ENCODE measurements at places on chromosomes 5 and 9.
A peak's percentile ranks its signal among the peaks of the same experiment; 100 is the strongest.

DNA sequence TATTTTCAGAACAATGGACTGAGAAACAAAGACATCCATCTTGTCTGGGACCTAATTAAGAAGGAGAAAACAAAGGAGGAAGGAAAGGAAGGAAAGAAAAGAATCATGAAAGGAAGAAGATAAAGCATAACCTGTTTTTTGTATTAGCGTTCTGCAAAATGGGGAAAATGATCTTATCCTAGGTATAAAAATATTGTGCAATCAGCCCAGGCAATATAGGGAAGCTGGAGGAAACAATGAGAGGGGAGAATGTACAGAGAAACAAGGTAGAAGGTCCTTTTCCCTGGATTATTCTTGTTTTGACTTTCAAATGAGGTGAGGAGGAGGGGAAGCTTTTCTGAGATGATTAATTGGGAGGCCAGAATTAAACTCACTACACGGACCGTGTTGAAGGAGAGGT is 177.9 kb downstream of the COX7C start:
- DNase-seq = no peak

- no peak for DNase-seq
Measured at GRCh38 chr5:124713595-124713994, 32.8 kb downstream of the ZNF608 start.

- no peak for DNase-seq
Measured at GRCh38 chr5:97383996-97384395, 200.9 kb upstream of the RIOK2 start.

- DNase-seq = peak; percentile 5
Measured at GRCh38 chr5:8908055-8908683, 637.7 kb downstream of the SEMA5A start.

DNA sequence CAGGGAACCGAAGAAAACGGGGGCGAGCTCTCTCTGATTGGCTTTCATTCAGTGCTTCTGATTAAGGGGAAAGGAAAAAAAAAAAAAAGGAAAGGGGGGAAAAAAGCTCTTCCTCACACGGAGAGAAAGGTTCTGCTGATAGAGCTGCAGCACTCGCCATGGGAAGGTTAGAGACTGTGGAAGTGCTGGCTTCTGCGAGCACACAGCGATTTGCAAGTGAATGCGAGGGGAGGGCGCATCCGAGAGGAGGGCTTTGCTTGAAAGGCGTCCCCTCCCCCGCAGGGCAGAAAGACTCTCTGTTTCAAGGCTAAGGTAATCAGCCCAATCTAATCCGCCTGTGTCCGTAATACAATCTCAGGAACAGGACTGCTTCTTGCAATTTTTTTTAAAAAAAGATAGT is at the start of gene CDH10:
Gene CDH10 (minus strand): TSS at position 218 of the 400 bp plus-strand sequence. CDS start 51,488 bp downstream, outside the sequence.
- DNase-seq = no peak

DNA sequence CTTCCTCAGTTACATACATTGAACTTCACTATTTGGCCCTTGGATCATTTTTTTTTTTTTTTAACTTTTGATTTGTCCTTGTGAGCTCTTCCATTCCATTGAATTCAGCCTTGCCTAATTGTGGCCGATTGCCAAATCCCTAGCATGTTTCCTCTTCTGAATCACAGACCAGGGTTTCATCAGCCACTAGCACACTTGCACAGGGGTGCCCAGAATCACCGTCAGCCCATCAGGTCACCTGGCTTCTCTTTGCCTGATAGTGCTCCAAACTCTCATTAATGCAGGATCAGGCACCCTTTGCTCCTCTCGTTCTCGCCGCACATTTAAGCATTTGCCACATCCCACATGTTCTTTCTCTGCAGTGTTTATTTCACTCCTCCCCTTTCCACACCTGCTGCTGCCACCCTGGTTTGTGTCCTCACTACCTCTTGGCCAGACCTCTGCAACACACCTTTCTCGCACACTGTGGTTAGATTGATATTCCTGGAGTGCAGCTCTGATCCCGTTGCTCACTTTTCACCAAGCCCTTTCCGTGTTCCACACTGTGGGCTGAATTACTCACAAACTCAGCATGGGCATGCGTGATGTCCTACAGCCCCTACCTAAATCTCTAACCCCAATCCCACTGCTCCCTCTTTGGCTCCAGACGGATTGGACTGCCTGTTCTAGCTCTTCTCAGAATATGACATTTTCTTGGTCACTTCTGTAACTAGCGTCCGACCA is 9.8 kb downstream of the PIK3R1 start:
- DNase-seq = no peak

- no peak for DNase-seq
Measured at GRCh38 chr9:6923086-6923485, 165.3 kb downstream of the KDM4C start.

GRCh38 chr9:130873966-130874365 is 22.6 kb downstream of the QRFP start:
- DNase-seq = no peak

DNA sequence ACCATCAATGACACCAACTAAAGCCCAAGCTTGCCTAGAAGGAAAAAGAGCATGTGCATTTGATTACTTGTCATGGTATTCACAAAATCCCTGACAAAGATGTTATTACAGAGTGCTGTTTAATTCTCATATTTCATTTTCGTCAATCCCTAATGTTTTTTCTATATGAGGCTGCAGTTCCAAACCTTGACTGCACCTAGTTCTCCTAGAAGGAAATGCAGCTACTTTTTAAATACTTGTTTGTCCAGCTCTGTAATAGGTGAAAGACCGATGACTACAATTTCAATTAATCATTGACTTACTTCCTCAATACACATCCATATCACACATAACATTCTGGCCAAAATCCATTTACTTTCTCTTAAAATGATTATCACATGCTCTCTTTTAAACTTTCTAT is 28.1 kb downstream of the CEMIP2 start:
- no peak for DNase-seq

DNA sequence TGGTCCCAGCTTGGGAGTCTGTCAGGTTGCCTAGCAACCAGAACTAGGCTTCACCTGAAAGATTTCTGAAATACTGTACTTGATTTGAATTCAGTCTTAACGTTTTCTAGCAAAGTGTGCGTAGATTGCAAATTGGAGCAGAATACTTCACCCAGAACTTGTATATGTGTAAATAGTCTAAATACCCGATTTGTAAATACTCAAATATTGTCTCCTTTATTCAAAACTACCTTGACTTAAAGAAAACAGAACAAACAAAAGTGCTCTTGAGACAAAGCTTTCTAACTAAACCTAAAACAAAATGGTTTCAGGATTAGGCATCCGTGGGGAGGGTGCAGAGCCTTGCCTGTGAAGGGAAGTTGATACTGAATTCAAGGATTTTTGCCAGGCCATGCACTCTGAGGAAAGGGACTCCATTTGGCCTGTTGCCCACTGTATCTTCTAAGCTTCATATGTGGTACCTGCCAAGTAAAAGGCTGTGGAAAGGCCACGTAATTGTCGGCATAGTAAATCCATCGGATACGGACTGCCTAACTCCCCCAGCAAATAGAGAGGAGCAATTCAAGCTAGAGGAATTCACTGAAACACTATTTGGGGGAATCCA is 744 bp upstream of the HMGCS1 start:
- DNase-seq = no peak

- DNase-seq = no peak
Measured at GRCh38 chr5:73823508-73823925, 197.5 kb downstream of the ARHGEF28 start.

- no peak for DNase-seq
Measured at GRCh38 chr5:97096191-97096590, 46.2 kb downstream of the LIX1 start.

DNA sequence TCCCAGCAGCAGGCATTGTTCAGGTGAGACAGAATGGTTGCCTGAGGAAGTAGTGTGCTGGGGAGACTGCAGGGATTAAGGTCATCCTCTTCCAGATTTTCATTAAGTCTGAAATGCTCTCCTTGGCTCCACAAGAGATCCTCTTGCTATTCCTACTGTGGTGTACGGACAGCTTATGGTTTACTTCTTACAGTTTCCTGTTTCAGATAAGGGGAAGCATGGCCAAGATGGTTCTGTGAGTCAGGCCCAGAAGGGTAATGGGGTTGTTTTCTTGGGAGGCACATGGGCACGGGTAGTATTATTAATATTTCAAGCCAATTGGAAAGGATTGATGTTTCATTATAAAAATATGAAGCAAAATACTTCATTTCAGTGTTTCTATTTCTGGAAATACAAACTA is 42.9 kb downstream of the GLRX start:
- DNase-seq = no peak

GRCh38 chr5:126976520-126977172 is 53.7 kb downstream of the MARCHF3 start:
- no peak for DNase-seq

DNA sequence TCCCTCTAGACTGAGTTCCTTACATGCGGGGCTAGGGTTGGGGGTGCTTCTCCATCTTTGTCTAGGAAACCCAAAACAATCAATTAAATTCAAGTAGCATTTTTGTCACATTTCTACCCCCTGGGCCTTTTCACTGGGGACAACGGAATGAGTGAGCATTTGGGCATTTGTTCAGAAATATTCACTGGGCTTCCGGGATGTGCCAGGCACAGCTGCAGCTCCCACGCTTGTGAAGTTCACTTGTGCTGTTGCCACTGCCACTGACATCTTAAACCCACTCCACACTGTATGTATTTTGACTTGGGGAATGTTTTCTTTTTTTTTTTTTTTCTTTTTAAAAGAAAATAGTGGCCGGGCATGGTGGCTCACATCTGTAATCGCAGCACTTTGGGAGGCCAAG is 31.6 kb downstream of the DUSP1 start:
- DNase-seq = no peak

GRCh38 chr5:5700549-5700948 is 278.1 kb downstream of the ICE1 start:
- no peak for DNase-seq

DNA sequence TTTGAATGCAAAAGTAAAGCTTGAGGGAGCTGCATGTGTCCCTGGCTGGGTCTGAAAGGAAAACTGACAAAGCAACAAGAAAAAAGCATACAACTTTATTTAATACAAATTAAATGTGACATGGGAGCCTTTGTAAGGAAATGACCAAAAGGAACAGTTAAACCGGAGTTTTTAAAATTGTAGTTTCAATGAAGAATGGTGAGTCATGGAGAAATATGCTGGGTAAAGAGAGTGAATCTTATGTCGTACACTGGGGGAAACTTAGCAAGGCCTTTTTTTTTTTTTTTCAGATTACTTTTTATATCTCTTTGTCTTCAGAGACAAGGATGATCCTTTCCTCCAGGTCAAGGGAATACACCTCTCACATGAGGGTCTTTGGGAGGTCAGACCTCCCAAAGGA is 50.1 kb upstream of the FBXL17 start:
- DNase-seq = no peak

DNA sequence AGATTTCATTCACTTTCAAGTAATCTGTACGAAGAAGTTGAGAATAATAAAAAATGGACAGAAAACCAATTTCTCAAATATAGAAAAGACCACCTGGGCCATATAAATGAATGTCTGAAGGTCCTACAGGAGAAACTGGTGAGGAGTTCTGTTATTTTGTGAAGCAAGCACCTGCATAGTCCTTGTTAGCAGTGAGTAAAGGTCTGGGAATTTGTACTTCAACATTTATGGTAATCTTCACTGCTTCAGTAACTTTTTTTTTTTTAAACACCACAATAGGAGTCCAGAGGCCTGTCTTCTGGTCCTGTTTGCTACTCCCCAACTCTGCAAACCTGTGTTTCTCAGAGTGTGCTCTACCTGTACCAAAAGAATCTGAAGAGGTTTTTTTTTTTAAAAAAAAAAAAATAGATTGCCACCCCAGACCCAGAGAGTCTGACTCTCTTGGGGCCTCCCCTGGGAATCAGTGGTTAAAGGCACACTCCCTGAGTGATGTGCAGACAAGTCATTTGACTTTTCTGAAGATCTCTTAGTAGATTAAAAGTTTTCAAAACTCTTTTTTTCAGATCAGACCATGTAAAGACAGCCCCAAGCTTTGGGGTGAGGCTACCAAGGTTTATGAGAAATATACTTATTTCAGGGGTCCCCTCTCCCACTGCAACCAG is 55.5 kb downstream of the FAM81B start:
- no peak for DNase-seq

DNA sequence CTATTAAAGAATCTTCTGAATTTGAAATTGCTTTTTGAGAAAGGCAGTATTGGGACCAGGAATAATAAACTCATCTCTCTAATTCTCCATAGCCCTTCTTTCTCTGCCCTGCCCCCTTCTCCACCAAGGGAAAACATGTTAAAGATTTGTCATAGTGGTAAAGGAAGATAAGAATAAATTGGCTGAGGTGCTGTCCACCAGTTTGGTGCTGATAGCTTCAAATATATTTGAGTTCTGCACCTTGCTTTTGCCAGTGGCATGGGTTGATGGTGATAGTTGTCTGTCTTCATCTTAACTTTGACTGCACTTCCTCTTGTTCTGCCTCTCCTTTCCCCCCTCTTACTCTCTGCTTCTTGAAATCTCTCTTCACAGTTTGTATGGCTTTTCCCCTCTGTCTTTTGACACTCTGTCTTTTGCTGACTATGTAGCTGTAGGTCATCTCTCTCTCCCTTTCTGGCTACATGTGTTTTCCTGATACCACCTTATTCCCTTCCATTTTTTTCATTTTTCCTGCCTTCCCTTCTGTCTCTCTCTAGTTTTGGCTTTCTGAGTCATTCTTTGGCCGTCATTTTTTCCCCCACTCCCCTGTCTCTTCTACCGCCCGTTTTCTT is 56.6 kb downstream of the NDUFS4 start:
- no peak for DNase-seq

- no peak for DNase-seq
Measured at GRCh38 chr5:38695021-38695958, 138.8 kb upstream of the LIFR start.

GRCh38 chr9:104367507-104367906 is 136.6 kb upstream of the OR13F1 start:
- DNase-seq = no peak

DNA sequence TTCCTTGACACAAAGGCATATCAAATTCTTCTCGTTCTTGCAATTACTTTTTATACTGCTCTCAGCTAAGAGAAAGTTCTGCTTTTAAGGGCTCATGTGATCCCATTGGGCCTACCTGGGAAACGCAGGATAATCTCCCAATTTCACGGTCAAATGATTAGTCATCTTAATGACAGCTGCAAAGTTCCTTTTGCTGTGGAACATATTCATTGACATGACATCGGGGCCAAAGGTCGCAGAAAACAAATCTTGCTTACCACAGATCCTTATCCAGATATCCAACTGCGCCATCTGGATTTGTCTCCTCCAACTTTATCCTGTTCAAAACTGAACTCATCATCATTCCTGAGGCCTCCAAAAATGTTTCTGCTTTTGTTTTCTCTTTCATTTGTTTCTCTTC is 1085.6 kb upstream of the WWC1 start:
- DNase-seq = no peak

DNA sequence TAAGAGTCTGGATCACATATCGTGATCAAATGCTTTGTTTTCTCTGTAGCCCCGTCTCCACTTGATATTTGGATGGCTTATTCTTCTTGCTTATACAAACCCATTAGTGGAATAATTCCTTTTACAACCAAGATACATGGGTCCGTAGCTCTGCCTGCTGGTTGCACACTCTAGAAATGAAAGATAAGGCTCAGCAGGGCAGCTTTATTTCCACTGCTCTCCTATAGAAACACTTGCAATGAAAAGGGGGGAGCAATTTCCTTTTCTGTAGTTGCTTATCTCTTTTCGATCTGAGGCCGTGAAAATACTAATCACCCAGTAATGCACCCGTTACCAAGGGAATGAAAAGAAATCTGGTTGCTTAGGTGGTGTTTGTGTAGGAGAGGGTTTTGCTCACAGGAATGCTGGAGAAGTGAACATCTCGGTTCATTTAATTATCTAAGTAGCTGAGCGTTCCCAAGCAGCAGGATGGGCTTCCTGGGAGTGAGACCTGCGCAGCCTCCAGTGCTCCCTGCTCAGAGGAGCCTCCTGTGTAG is 131.7 kb downstream of the ADAMTS16 start:
- DNase-seq = no peak

GRCh38 chr5:115588640-115589039 is 13.6 kb downstream of the TICAM2 start:
- DNase-seq = no peak

GRCh38 chr9:88979021-88979420 is 12.2 kb upstream of the S1PR3 start:
- no peak for DNase-seq

Measured in GM19239 (cell line).